ENCODE measurements at places on chromosomes 5 and 9.

GRCh38 chr9:128257086-128257825 is 18.6 kb downstream of the GOLGA2 start:
- no peak for ATAC-seq

- ATAC-seq, result no peak
Measured at GRCh38 chr9:135032041-135032835, 55.2 kb upstream of the OLFM1 start.

DNA sequence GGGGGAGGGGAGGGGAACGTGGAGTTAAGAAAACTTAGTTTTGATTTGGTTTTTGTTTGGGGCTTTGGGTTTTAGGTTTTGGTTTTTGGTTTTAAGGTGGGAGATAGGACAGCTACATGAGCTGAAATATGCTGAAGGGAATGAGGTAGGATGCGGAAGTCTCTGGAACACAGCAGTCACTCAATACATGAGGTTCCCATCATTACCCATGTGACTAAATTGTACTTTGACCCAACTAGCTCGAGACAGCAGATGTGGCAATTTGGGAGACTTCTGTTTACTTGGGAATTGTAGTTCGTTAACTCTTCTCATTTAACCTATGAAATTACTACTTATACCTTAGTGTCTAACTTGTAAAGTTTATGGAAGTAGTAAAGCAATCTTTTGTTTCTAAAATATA is 124.2 kb downstream of the TLE1 start:
- no peak for ATAC-seq

DNA sequence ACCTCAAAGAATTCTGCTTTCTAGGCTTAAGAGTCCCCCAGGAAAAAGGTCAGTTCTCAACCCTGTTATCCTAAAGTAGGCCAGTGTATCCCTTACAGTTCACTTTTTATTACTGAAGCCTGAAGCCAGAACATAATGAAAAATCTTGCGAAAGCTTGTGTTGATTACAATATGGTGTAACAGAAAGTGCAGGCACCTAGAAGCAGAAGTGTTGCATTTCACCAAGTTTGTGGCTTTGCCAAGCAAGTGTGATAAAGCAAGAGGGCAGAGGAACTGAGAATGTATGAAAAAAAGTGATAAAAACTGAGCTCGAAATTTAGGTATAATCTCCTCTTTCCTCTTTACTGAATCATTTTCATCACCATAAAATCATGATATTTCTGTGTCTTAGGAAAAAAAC is 26.2 kb downstream of the AGTPBP1 start:
- peak; percentile 93 for ATAC-seq

- no peak for ATAC-seq
Measured at GRCh38 chr9:950139-950538, 26.3 kb upstream of the DMRT3 start.

DNA sequence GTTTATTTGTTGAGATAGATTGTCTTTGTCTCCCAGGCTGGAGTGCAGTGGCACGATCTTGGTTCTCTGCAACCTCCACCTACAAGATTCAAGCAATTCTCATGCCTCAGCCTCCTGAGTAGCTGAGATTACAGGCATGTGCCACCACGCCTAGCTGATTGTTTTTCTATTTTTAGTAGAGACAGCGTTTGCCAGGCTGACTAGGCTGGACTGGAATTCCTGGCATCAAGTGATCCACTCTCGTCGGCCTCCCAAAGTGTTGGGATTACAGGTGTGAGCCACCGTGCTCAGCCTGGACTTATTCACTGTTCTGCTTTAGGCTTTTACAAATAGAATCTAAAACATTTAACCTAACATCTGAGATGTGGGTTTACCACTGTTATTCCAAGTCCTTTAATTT is 91.3 kb downstream of the COMMD10 start:
- no peak for ATAC-seq

DNA sequence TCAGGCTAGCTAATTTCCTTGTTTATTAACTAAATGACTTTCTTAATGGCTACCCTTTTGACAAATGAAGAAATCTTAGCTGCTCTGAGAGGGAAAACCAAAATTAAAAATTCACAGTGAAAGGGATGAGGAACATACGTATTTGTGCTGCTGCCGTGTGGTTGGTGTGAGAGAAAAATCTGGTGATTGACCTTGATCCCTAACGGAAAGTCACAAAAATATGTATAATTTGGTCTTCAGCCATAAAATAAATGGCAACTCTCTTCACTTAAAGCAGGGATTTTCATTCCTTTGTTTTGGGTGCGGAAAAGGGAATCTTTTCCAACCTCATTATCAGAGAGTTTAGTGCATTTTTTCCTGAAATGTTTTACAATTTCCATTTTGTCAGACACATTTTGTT is 40.4 kb downstream of the PAM start:
- no peak for ATAC-seq

- ATAC-seq, result no peak
Measured at GRCh38 chr9:133773889-133774655, 35.9 kb upstream of the SARDH start.

- ATAC-seq, result peak; percentile 47
Measured at GRCh38 chr9:76595645-76596044, 136.7 kb downstream of the GCNT1 start.

- no peak for ATAC-seq
Measured at GRCh38 chr5:16626696-16627264, 10.0 kb upstream of the RETREG1 start.

GRCh38 chr5:125823572-125823971 is 599.6 kb upstream of the GRAMD2B start:
- ATAC-seq, result no peak

DNA sequence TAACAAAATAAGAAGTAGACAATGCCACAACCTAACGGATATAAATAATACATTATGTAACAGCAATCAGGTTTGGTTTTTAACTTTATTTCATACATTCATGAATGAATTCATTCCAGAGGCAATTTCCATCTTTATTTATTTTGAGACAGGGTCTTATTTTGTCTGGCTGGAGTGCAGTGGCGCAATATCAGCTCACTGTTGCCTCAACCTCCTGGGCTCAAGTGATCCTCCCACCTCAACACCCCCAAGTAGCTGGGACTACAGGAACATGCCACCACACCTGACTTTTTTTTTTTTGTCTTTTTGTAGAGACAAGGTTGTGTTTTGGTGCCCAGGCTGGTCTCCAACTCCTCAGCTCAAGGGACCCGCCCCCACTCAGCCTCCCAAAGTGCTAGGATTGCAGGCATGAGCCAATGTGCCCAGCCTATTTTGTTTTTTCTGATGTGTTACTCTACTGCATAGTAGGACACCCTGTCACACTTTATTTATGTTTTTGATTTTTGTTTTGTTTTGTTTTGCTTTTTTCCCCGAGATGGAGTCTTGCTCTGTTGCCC is 26.3 kb upstream of the C5orf24 start:
- ATAC-seq, result no peak

- no peak for ATAC-seq
Measured at GRCh38 chr9:132409828-132410528, at the start of gene CFAP77. Gene CFAP77 (plus strand): TSS chr9:132410211. CDS start chr9:132410272, 61 bp downstream.

DNA sequence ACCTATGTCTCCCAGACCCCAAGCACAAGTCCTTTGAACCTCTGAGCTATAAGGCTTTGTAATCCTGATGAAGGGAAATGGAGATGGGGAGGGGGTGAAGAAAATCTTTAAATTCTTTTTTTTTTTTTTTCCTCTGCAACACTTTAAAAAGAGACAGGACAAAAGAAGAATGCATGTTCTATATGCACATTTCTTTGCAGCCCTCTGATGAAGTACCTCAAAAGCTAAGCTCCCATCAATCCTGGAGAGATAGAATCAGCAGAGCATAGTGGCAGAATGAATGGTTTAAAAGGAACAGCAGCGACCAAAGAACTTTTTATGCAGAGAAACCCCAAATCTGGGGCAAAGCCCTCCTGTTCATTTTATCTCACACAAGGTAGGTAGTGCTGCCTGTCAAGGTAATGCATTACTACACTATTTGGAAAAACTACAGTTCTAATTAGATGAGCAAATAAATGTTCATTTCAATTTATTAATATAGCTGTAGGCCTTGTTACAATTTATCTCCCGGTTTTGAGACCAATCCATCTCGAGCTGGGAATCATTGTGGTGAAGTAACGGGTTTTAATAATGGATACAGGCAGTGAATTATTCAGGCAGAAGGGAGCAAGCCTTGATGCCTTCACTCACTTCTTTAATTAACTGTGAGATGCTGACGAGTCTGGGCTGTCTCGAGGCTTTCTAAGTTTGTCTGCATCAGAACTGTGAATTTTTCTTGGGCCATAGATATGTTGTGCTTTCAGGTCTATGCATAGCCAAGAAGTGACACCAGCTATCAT is 173.5 kb upstream of the ZNF608 start:
- ATAC-seq, result no peak

GRCh38 chr9:4221931-4222330 is 77.9 kb downstream of the GLIS3 start:
- ATAC-seq, result no peak

- no peak for ATAC-seq
Measured at GRCh38 chr5:1032011-1032410, 23.4 kb downstream of the NKD2 start.

DNA sequence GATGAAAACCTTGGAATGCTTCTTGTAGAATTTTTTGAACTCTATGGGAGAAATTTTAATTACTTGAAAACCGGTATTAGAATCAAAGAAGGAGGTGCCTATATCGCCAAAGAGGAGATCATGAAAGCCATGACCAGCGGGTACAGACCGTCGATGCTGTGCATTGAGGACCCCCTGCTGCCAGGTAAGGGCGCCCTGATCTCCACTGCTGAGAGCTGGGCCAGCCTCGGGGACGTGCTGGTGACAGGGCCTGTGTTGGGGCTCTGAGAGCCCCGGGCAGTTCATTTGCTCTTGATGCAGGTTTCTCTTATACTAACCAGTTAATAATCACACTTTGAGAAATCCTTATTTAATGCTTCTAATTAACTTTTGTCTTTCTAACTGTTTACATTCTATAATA is 33.0 kb downstream of the TENT4A start:
- ATAC-seq, result no peak

GRCh38 chr9:136496801-136497620 is 14.2 kb upstream of the SEC16A start:
- ATAC-seq, result no peak

GRCh38 chr5:178291161-178291561 is 58.6 kb upstream of the PHYKPL start:
- no peak for ATAC-seq

DNA sequence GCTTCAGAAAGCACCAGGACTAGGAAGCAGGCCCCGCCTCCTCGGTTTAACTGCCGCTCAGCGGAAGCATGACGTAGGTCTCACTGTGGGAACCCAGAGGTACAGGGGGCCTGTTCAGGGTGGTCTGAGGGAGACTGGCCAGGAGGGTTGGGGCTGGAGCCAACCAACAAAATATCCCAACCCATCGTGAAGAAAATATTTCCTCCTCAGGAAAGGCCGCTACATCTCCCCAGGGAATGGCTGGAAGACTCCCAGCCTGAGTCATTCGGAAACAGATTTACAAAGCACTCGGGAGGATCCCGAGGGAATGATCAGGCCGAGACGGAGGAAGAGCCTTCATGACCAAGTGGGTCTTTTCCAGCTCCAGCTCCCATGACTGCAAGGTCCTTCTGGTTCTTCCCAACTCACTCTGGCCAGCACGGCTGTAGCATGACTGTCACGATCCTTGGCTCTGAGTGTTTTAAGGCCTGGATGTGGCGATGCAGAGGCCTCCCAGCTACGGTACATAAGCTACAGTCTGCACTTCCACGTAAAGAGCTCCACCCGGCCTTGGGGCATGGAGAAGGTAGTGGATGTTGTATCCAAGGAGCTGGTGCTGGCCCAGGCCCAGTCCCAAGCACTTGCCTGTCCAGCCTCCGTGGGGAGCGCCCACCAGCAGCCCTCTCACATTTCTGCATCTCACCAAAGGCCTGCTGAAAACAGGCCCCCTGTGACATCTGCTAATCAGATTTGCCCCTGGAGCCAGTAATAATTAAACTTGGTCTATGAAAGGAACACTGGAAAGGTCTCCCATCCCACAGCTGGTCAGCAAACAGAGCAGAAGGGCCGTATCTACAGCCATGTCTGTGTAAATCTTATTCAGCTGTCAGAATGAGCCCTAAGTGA is 100.6 kb downstream of the LHFPL2 start:
- no peak for ATAC-seq

DNA sequence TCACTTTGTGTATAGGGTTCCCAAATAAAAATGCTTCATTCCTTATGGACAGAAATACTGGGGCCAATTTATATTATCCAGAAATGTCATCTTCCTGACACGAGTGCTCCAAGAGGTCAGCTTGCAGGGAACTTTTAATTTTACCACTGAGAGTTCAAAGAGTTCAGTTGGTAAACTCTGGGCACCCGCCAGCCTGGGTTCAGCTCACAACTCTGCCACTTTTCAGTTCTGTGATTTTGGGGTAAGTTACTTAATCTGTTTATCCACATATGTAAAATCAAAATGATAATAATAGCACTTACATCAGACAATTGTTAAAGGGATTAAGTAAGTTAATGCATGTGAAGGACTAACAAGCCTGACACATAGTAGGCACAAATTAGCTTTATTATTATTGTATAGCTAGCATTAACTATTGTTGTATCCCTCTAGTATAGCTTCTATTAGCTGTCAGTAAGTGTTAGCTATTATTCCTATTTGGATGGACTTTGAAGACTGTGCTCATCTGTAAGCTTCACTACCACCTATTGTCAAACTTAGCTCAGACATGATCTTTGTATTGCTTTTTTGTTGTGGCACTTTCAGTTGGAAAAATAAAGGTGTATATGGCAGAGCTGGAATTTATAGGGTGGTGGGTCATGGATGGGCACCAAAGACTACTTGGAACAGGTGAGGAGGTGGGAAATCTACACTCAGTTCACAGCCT is 1.6 kb downstream of the MEGF10 start:
- no peak for ATAC-seq

DNA sequence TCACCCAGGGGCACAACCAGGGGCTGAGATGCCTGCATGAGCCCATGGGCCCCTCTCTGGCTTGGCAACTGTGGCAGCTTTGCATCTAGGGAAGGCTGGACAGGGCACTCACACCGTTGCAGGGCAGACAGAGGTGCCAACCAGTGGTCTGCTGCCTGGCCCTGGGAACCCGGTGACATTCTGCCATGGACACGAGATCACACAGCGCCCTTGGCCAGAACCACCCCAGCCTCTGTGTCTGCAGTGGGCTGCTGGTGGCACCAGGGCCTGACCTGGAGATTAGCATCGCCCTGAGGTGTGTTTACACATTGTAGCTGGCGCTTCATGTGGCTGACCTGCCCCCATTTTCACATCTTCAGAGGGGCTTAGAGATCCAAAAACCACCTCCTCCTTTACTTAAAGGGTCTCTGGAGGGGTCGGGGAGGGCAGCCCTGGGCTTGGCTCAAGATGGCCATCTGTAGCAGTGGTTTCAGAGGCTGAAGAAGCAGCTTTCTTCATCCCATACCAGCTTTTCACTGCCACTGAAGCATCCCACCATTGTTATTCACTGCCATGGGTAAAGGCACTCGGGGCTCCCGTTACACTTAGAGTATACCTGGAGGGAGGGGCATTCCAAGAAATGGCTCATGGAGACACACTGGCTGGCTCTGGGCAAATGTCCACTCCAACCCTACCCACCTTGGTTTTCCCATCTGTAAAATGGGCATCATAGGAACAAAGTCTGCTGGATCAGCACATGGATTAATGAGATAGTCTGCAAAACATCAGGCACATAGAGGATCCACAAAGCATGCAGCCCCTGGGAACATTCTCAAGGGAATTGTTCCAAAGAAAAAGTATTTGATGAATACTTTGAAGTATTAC is 11.4 kb downstream of the DCANP1 start:
- no peak for ATAC-seq

- peak; percentile 50 for ATAC-seq
Measured at GRCh38 chr5:65480306-65480865, 1.3 kb downstream of the ADAMTS6 start.

Measured in stimulated activated memory B cell treated with anti-CD40 and anti-IgM and Interleukin-4, amounts not matched to agents 10 μg/mL and 1 μg/mL and 100 μg/mL, for 72 hours (primary cell).